ENCODE measurements at places on chromosomes 11 and 22.
A peak's percentile ranks its signal among the peaks of the same experiment; 100 is the strongest.

- DNase-seq = no peak
Observed at GRCh38 chr11:931385-931784, 5.7 kb downstream of the AP2A2 start.

DNA sequence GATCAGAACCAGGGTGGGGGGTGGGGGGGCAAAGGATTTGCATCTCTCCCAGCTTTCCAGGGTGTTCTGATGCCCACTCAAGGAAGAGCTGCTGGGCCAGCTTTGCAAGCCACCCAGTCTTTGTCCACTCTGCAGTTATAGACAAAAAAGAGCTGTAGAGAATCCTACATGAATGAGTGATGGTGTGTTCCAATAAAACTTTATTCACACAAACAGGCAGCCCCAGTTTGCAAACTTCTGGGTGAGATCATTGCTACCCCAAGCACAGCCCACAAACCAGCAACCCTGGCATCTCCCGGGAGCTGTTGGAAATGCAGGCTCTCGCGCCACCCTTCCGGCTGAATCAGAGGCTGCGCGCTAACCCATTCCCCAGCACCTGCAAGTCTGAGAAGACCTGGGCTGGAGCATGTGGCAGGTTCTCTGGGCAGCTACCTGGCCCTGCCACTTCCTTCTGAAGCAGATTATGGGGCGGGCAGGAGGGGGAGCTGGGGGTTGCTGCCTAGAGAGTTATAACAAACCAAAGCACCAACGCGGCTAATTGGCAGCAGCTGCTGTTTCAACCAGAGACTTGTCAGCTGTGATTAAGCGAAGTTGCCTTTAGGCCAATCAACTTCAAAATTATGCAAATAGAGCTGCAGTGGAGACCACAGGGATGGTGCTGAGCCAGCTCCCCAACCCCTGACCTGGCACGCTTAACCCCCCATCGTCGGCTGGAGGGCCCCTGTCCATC is 3.8 kb upstream of the SHISAL1 start:
- DNase-seq = no peak

DNA sequence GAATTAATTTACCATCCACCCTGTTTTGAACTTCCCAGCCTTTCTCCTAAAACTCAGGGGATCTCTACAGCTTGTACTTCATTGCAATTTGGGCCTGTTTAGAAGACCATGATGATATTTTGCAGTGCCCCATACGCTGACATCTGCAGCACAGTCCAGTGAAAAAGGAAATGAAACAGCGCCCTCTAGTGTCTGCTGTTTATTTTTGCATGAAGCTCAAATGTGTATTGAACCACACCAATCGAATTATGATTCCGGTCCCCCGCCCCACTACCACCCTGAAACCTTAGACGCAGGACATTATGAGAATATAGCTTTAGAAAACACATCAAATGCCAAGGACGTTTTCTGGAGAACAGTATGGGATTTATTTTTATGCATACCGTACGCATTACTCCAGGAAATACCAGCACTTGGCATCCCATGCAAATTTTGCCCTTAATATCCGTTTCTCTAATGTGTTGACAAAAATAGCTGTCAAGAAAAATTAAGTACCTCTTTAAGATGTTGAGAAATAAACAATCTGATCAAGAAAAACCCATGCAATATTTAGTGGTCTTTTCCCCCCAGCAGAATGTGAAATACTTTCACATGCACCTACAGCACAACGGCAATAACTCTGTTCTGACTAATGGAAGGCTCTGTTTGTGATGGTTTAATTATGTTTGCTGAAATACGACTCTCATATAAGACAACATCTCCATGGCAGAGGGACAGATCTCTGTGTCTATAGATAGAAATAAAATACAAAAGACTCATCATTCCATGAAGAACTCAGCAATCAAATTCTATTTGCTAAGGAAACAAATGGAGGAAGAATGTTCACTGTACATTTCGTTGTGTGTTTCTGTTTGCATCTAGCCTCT is 93.9 kb downstream of the TECTA start:
- peak; percentile 42 for DNase-seq

- DNase-seq = no peak
Observed at GRCh38 chr11:118606157-118606843, 1.1 kb upstream of the PHLDB1 start.

- no peak for DNase-seq
Observed at GRCh38 chr11:42857344-42857743, 454.5 kb upstream of the API5 start.

GRCh38 chr11:20962581-20962980 is 293.2 kb downstream of the NELL1 start:
- no peak for DNase-seq

DNA sequence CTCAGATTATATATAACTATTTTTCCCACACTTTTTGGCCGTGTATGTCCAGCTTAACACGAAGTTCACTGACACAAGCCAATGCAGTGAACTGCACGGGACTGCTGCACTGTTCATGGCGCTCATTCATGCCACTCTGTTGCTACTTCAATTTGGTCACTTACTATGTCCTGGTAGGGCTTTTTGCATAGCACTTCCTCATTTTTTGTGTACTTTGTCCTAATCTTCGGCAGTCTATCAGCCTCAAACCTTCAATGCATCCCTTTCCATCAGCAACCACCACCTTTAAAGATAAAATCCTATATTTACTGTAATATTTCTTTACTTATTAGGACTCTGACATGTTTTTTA is 18.7 kb upstream of the ARHGAP32 start:
- DNase-seq = no peak

GRCh38 chr11:79950172-79950571 is 509.3 kb upstream of the TENM4 start:
- DNase-seq = no peak

- no peak for DNase-seq
Observed at GRCh38 chr11:65695459-65696241, 16.4 kb upstream of the KAT5 start.

DNA sequence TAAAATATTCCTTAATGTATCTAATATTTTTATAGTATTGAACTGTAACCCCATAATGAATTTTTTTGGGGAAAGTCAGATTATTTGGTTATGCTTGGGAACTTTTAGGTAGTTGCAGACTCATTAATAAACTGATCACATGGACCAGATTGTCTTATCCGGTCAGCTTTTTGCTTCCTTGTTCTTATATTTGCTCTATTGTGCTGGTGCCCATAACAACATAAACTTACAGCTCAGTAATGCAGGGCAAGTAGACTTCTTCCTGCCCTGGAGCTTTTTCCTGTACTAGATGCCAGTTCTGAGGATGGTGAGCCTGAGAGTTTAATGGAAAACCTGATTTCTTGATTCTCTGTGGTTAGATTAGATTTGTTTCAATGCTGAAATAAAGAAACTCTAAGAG is 53.2 kb downstream of the MTMR3 start:
- no peak for DNase-seq

- no peak for DNase-seq
Observed at GRCh38 chr11:133266986-133267385, 265.3 kb downstream of the OPCML start.

- no peak for DNase-seq
Observed at GRCh38 chr11:8867035-8867434, 44.0 kb upstream of the AKIP1 start.

Data from thymus (tissue), 14 donors.